ENCODE measurements at places on chromosomes 1 and 21. TPM values are rescaled to one million over a fixed set of nuclear protein-coding genes. Genes with fewer than 3 reads are reported as not detected.

Gene NBPF6
- total RNA-seq: not detected

Gene MYOCOS
- not detected for total RNA-seq

Gene KCNQ4
- total RNA-seq: 0.74 TPM

Gene TSTD1
- total RNA-seq: 139 TPM

Gene GDAP2
- total RNA-seq: 6.3 TPM

Gene FCAMR
- total RNA-seq: 0.03 TPM

Gene SLC5A9
- total RNA-seq: 2.3 TPM

Gene OLFML2B
- not detected for total RNA-seq

Gene TMEM61
- total RNA-seq: 3.0 TPM

Gene DIRAS3
- total RNA-seq: not detected

Gene FAM151A
- total RNA-seq: not detected

Gene NEK2
- total RNA-seq: 36.4 TPM

Gene OBSCN
- total RNA-seq: 7.9 TPM

Gene BMP8B
- total RNA-seq: 3.5 TPM

Gene DEPDC1
- total RNA-seq: 7.6 TPM

Gene LCK
- total RNA-seq: 0.33 TPM

Gene NEGR1
- not detected for total RNA-seq

Gene C4BPB
- total RNA-seq: 8.4 TPM

Gene HMGCL
- total RNA-seq: 38.2 TPM

Gene MGST3
- 44.4 TPM for total RNA-seq

Gene MCM3AP
- total RNA-seq: 115 TPM

Gene MPZ
- 0.41 TPM for total RNA-seq

Gene OR2AJ1
- total RNA-seq: not detected

Gene IL12RB2
- not detected for total RNA-seq

Gene PLPPR4
- not detected for total RNA-seq

Gene TFF3
- 71.8 TPM for total RNA-seq

Gene IL19
- not detected for total RNA-seq

Gene SDE2
- total RNA-seq: 13.8 TPM

Gene F13B
- 0.10 TPM for total RNA-seq

Gene ADGRL4
- not detected for total RNA-seq

Gene WDR64
- total RNA-seq: not detected

Gene SV2A
- total RNA-seq: not detected

Gene ZNF683
- total RNA-seq: not detected

Gene KIF21B
- total RNA-seq: 3.8 TPM

Gene CATSPERE
- not detected for total RNA-seq

Gene GNG12
- total RNA-seq: 31.1 TPM

Gene RNU1-1
- under 0.01 TPM for total RNA-seq

Gene MAP10
- total RNA-seq: not detected

Gene GJA5
- 0.86 TPM for total RNA-seq

Gene LEPROT
- total RNA-seq: 20.6 TPM

Gene SPOCD1
- total RNA-seq: 0.10 TPM

Gene SDCCAG8
- 9.7 TPM for total RNA-seq

Gene NUDT4B
- total RNA-seq: 26.1 TPM

Gene CTPS1
- total RNA-seq: 40.1 TPM

Gene OR2L13
- not detected for total RNA-seq

Gene PROK1
- total RNA-seq: not detected

Gene AIM2
- not detected for total RNA-seq

Gene SLAMF9
- total RNA-seq: not detected

Gene LRRC39
- 0.05 TPM for total RNA-seq

Gene S100A9
- total RNA-seq: 1.8 TPM

Gene DIO1
- not detected for total RNA-seq

Gene CSRP1
- total RNA-seq: 183 TPM

Gene AADACL4
- total RNA-seq: not detected

Gene CD5L
- total RNA-seq: not detected

Gene BARHL2
- not detected for total RNA-seq

Gene LEPR
- total RNA-seq: 0.53 TPM

Gene LCE1D
- not detected for total RNA-seq

Gene CELA2B
- total RNA-seq: not detected
